Aorta (tissue), 5 donors: ENCODE measurements at places on chromosomes 13 and 19. TPM values are rescaled to one million over a fixed set of nuclear protein-coding genes. Genes with fewer than 3 reads are reported as not detected.

DNA sequence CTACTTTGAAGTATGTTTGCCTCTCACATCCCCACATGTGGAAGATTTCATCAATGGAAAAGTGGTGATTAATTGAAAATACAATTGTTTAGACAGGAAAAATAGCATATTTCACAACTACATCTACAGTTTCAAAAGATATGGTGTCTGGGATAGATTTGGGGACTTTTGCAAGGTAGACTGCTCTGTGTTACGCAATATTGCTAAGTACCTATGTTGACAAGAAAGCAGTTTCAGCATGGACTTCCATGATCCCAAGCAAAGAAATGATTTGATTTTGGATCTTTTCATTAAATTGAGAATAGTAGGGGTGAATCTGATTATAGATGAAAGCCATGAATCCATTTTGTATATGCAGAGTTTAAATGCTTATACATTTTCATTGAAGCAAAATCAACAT is 10.5 kb downstream of the ZNF160 start:
- DNase-seq, result no peak

- no peak for DNase-seq
Observed at GRCh38 chr19:19101540-19101939, 36.7 kb downstream of the TMEM161A start.

DNA sequence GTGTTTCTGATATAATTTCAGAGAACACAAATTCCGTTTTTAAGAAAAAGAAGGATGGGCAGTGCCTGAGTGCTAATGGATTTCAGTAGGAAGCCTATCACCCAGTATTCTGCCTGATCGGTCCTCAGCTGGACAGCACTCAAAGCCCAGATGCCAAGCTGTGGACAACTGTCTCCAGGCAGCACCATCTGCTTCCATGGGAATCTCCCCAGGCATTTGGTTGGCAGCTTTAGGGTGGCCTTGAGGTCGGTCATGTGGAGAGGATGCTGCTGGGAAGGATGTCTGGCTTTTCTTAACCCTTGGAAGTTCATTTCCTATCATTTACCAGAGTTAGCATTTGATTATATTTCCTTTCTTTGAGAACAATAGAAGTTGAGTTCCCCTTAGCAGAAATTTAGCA is 311.7 kb downstream of the TBC1D4 start:
- DNase-seq, result no peak

- DNase-seq, result no peak
Observed at GRCh38 chr19:15937771-15938170, 3.4 kb upstream of the CYP4F11 start.

Gene PCDH9
- 6.3 TPM for total RNA-seq
